ENCODE measurements at places on chromosomes 6 and 20.

GRCh38 chr6:10613723-10614122, 80.7 kb downstream of the C6orf52 start:
- no peak for DNase-seq

DNA sequence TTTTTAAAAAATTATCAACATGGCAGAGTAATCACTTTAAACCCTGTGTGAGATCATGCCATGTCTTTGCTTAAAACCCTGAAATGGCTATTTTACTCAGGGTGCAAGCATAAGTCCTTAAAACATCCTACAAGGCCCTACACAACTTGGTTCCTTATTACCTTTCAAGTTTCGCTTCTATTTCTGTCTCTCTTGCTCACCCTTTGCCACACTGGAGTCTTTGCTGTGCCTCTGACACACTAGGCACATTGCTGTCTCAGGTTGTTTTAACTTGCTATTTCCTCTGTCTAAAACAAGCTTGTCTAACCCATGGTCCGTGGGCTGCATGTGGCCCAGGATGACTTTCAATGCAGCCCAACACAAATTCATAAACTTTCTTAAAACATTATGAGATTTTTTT, 55.6 kb downstream of the KIAA0408 start:
- DNase-seq = no peak

GRCh38 chr6:142943711-142944123, 1.3 kb downstream of the HIVEP2 start:
- peak; percentile 13 for DNase-seq

DNA sequence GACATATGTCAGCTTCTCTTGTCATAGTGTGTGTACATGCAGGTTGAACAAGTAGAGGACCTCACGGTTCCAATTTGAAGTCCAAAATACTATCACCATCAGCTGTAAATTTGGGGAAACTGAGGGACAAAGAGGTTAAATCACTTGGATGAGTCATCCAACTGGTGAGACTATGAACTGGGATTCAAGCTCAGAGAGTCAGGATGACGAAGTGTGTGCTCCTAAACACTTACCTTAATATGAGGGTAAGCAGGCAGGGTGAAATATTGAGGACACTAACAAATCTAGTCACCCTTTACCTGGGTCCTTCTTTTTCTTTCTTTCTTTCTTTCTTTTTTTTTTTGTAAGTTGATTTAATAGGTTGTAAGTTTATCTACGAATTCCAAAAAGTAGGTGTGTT, 198.3 kb downstream of the KCNQ5 start:
- DNase-seq = no peak

- DNase-seq = no peak
Measured at GRCh38 chr20:54337144-54337543, 129.3 kb downstream of the PFDN4 start.

DNA sequence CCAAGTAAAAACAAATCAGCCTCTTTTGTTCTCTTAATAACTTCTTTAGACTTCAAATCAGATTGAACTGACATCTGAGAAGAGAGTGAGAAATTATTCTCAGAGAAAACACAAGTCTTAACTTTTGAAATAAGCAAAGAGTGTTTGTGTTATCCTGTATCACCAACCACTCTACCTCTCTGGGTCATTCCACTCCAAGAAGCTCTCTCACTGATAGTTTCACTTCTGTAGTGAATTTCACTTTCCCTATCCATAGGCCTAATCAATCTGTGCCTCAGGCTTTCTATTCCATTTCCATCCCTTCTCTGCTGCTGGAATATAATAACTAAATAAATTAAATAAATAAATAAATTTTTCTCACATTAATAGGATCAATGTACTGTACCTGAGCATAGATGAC, 235.0 kb downstream of the HTR1B start:
- no peak for DNase-seq

DNA sequence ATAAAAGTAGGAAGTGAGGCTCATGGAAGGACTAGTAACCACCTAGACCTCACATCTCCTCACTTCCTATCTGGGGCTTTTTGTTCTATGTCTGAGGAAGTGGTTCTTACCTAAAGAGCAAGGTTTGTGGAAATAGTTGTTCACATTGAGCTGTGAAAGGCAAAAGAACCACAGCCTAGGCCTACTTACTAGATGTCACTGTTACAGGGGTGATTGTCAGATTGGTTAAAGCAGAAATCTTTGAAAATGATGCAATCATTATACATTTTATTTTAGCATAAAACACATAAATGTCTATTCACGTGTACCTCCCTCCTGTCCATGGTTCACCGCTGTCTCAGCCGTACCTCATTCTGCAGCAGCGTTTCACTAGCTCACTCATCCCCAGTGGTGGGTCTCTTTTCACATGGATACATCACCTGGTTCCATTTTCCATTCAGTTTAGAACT, 268.8 kb downstream of the TMEM242 start:
- DNase-seq = no peak

- DNase-seq = no peak
Measured at GRCh38 chr20:18258126-18258860, 30.0 kb upstream of the ZNF133 start.

All from stimulated activated CD8-positive, alpha-beta memory T cell treated with anti-CD3 and anti-CD28 coated beads, Interleukin-4, amount 100 ng/mL, for 1 hour (primary cell).